ENCODE measurements at places on chromosomes 5 and 9.

DNA sequence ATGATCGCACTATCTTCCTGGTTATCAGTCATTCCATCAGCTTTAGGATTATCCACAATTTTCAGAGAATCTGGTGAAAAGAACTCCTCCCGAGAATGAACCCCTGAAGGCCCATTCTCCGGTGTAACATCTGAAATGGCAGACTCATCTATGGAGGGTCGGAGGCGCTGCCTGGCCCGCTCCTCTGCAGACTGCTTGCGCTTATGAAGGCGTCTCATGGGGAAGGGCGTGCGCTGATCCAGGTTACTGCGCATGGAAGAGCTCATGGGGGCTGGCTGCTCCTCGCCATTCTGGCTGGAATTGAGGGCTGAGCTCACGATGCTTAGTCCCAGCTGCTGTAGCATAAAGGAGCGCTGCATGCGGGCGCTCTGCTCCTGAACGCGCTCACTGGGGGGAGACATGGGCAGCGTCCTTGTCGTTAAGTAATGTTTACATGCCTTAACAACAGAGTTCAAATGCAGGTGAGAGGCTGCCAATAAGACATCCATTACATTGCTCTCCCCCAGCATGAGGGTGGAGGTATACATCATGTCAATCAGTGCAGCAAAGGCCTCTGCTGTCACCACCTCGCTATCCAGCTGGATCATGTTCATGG lies 19.4 kb downstream of the GRHPR start:
- no peak for DNase-seq

- no peak for DNase-seq
These were observed 14.0 kb upstream of the TRIO start for GRCh38 chr5:14129123-14129522.

DNA sequence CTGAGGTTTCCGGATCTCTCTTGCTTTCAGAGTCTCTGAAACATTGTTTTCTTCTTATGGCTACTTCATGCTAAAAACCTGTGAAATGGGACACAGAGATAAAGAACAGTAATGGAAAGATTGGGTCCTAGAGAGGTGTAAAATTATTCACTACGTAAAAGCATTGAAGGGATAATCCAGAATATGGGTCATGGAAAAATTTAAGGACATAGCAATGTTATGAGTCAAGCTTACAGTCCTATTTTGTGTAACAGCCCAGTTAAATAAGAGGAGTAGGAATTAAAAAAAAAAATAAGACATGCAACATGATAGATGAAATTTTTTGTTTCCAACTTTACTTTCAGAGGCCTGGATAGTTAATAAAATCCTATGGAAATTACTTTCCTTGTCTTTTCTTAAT lies 61.9 kb upstream of the ELL2 start:
- no peak for DNase-seq

- peak; percentile 35 for DNase-seq
These were observed 28.3 kb upstream of the TGFBR1 start for GRCh38 chr9:99076483-99077171.

DNA sequence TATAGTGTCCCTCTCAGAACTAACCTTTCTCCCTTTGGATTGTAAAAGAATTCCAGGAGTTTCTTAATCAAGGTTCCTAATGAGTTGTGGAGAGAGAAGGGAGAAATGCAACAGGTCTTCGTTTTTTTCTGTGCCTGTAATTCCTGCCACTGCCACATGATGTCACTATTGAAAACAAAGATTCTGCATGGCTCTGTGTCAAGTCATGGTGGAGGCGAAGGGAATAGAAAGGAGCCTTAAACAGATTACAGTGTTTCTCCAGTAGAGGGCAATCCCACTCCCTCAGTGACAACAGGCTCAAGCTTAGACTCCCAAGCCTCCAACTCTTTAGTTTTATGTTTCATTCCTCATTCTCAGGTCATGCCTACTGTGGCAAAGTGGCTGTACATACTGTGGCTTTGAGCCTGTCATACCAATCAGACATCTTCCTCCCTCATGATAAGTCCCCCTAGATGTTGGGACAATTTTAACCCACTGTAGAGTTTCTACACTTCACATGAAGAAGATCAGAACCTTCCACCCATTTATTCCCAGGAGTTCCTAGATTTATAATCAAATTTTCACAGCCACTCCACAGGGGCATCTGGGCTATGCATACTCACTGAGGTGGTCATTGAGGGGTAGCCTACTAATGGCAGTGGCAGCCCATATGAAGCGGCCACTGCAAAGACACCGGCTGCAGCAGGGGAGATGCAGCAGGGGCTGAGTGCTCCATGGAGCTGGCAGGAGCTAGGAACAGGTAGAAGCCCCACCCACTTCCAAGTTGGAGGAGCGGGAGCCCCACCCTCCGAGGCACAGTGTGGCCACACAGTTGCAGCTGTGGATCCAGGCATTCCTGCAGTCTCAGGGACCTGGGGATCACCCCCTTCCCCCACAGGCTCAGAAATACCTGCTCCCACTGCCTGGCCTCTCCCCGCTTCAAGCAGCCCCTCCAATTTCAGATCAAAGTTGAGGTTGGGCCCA lies 97.4 kb upstream of the TRIM32 start:
- no peak for DNase-seq

GRCh38 chr9:61671276-61671973 lies 481.6 kb downstream of the SPATA31A7 start:
- no peak for DNase-seq

GRCh38 chr9:23665051-23665450 lies 161.0 kb downstream of the ELAVL2 start:
- no peak for DNase-seq

- peak; percentile 56 for DNase-seq
These were observed 176.7 kb upstream of the DMAC1 start for GRCh38 chr9:7976167-7976755.

- no peak for DNase-seq
These were observed 223.7 kb upstream of the GRAMD2B start for GRCh38 chr5:126199467-126199866.

DNA sequence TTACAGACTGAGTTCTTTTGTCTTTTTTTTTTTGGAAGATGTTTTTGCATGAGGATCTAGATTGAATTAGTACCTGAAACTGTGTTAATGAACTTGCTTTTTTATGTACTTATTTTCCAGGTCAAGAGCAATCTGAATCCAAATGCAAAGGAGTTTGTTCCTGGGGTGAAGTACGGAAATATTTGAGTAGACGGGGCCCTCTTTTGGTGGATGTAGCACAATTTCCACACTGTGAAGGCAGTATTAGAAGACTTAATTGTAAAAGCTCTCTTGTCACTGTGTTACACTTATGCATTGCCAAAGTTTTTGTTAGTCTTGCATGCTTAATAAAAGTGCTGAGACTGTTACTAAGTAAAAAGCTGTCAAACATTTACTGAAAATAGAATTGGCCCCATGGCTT lies 14.5 kb downstream of the SLC23A1 start:
- DNase-seq, result no peak

DNA sequence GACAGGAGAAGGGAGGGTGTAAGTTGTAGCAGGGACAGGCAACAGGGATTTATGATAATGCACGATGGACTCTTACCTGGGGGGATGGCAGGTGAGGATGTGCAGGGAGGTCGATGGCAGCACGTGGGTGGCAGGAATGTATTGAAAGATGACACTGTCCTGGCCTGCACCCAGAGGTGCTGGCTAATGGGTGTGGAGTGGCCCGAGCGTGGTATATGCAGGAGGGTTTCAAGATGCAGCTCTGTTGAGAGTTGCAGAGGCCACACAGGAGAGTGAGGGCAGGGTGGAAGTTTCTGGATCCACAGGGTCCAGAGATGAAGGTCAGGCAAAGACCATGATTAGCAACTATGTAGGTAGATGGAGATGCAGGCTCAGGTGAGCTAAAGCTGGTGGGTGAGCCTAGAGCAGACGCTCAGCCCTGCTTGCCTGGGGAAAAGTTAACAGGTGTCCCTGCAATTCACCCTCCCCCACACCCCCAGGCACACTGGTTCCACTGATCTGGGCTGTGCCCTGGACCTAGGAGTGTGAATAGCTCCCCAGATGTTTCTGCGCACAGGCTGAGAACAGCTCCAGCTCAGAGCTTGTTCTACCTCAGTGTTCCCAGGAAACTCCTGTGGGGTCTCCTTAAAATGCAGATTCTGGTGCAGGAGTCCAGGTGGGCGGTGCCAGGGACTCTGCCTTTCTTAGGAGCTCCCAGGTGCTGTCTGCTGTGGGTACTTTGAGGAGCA lies 21.5 kb upstream of the S1PR3 start:
- no peak for DNase-seq

DNA sequence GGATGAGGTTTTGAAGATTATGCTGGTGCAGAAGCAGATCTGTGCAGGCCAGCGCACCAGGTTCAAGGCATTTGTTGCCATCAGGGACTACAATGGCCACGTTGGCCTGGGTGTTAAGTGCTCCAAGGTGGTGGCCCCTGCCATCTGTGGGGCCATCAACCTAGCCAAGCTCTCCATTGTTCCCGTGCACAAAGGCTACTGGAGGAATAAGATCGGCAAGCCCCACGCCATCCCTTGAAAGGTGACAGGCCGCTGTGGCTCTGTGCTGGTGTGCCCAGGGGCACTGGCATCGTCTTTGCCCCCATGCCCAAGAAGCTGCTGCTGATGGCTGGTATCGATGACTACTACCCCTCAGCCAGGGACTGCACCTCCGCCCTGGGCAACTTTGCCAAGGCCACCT lies 142.5 kb downstream of the SPATA31D1 start:
- no peak for DNase-seq

DNA sequence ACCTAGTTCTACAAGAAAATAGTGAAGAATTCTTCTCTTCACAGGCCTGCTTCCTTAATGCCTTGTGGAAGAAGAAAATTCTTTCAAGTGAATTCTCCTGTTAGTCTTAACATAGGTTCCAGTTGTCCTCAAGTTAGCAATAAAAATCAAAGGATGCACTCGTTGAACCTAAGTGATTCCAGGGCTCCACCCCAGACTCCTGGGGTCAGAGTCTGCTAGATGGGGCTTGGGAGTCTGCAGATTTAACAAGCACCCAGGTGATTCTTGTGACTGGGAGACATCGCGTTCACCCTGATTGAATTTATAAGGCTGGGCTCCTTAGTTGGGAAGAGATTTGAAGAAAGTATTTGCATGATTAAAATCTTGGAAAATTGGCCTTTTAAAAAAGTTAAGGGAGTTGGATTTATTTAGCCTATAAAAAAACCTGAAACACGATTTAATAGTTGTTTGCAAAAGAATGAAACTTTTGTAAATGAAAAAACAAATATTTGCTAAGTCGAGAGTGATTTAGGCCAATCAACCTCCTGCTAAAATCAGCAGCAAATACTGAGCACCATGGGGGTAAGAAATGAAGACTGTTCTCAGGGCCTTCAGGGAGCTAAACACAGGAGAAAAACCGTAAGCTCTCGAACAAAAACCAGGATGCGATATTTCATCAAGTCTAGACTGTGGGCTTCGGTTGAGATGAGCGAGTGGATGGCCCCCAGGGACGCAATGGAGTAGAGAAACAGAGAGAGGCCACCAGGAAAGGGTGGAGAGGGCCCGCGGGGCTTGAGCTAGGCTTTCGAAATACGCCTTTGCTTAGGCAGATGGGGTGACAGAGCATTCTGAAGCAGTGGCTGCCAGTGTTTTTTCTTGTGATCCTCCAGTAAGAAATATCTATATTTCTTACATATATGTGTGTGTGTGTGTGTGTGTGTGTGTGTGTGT lies 86.9 kb upstream of the TTC23L start:
- DNase-seq, result no peak

DNA sequence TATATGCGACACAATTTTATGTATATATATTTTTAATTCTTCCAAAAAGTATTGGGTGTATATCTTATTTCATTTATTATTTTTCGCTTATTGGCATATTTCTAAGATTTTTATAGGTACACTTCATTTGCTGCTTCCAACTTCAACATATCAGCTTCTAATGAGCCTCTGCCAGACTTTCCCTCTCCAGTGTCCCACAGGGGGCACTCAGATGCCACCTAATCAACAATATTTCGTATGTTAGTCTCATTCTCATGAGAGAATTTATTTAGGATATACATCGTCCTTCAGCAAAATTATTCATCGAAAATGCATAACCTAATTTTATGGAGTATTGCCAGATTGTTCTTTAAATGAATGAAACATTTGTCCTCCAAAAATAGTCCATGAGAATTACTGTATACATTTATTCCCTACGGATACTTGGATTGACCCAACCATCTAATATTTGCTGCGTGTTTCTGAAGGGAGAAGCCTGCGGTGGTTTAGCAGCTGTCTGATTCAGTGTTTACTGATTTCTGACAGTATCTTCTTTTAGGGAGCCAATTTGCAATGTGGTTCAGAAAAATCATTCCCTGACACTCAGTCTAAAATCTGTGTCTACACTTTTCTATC lies 100.6 kb upstream of the SELENOP start:
- DNase-seq, result peak; percentile 27

GRCh38 chr9:7982907-7983306 lies 183.3 kb upstream of the DMAC1 start:
- DNase-seq, result no peak

DNA sequence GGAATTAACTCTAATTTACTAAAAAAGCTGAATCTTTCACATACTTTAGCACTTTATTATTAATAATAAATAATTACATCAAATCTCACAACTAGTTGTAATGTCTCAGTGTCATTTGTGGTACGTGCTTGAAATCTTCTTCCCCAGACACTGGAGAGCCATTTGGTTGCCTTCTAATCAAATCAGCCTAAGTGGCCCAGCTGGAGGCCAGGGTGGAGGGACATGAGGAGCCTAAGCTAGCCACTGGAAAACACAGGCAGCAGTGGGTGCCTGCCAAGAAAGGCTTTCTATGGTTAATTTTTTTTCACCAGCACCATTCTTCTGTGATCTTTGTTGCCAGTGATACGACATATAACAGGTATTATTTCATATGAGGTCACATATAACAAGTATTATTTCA lies 117.0 kb downstream of the ERCC6L2 start:
- DNase-seq, result no peak

DNA sequence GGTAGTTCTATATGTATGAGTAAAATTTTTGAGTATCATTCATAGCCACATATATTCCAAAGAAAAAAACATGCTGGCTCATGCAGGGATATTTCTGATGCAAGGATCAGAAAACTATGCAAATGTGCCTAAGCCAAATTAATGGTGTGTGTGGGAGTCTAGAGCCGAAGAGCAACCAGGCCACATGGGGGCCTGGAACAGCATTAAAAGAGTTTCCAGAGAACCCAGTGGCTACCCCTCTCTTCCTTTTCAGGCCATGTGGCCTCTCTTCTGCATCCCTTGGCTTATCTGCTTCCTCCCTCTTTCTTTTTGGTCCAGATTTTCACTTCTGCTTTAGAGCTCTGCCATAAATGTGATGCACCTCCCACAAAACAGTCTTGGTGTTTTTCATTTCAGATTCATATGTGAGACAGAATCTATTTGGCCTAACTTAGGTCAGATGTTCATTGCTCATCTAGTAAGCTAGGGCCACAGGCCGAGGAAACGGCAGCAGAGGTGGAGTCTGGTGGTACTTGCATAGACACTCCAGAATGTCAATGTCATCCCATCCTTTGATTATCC lies 300.0 kb downstream of the SH3GL2 start:
- no peak for DNase-seq

DNA sequence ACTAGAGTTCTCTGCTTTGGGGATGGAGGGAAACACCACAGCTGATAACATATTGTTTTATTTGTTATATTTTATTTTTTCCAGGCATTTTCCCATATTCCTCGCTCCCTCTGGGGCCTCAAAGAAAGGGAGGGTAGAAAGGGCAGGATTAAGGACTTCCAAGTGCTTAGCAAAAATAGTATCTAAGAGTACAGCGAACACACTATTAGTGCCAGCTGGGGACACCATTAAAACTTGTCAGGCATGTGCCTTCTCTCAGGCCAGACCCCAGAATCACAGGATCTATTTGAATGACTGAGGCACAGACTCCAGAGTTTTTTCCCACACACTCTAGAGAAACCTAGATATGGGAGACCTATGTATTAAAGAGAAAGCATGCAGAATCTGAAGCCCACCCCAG lies 451.0 kb upstream of the TRPC7 start:
- DNase-seq, result no peak
